Esophagus mucosa (tissue), 1 donor: ENCODE measurements at places on chromosomes 4 and X.

GRCh38 chr4:177427192-177427591 lies 15.0 kb downstream of the AGA start:
- ATAC-seq: no peak

DNA sequence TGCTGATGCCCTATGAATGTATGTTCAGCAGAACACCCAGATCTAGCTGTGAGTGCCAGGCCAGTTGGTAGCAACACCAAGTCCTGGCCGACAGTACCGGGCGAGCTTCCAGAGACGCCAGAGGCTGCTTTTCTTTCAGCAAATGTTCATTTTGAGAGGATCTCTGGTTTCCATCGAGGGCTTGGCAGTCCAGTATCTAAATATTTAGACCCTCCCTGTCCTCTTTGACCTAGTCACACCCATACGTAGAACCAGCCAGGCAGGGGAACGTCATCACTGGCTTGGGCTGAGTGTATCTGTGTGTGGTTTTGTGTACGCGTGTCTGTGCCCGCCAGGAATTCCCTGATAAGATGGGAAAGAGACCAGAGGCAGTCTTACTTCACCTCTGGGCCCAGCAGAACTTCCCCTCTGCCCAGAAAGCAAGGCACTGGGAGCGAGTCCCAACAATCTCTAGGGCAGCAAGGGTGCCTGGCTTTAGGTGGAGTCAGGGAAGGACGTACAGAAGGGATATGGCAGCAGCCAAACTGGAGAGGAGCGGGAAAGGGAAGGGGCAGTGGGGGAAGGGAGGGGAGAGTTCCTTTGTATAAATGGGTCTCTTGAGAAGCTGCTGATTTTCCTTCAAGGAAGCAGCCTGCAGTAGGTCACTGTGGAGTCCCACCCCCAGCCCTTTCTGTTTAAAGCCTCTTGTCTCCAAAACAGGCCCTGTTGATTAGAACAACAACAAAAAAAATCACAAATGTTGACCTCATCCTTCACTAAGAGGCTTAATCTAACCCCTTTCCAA lies 15.0 kb upstream of the ELF4 start:
- peak; percentile 84 for ATAC-seq

- no peak for ATAC-seq
Observed at GRCh38 chr4:172546782-172547181, 621.8 kb upstream of the GALNT7 start.

DNA sequence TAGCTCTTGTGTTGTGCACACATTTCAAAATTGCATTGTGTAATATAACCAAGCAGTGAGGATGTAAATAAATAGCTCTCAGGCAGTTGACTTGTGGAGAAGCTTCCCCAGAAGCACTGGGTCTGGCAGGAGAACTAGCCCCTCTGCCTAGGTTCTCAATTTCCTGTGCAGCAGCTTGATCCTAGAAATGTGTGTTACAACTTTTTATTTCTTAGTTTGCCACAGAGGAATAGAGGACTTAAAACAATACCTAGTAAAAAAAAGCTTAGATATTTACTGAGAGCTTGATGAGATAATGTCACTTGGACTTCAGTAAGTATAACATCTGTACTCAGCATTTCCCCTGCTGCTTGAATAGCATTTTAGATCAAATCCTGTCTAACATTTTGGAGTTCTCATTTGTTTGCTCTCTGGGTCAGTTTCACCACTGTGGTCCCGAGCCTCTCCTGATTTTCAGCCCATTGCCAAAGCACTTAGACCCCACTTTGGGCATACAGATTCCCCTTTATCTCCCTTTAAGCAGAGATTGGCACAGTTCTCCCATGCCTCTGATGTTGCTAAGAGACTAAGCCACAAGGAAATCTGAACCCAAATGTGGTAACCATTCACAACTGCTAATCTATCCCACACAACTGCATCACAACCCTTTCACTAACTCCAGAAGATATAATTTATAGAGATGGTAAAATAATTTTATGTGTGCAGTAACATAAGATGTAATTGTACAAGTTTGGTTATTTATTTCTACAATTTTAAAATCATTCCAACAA lies 98.2 kb upstream of the NRK start:
- no peak for ATAC-seq

DNA sequence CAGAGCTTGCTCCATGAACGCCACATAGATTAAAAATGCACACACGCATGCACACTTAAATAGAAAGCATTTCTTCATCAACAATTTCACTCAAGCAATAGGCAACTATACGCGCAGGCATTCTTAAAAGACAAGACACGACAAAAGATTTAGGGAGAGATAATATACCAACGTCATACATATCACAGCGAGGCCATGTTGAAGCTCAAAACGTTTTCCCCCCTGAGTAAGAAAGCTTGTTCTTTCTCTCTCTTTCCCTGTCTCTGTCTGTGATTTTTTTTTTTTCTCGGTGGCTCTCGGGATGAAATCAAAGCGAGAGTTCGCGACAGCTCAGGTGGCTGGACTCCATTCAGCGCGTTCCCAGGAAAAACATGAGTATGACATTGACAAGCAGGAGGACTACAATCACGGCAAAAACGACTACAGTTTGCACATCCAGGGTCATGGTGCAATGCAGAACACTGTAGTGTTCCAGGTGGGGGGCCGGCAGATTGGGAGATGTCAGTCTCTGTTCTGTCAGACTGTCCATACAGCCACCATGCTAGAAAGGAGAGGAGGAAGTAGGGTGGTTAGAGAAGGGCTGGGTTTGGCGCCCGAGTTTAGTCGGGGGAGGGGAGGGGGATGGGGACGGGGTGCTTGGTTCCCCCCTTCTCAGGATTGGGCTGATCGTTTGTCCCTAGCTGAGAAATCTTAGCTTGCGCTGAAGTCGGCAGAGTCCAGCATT lies 30.7 kb downstream of the ARHGEF9 start:
- ATAC-seq: peak; percentile 44

DNA sequence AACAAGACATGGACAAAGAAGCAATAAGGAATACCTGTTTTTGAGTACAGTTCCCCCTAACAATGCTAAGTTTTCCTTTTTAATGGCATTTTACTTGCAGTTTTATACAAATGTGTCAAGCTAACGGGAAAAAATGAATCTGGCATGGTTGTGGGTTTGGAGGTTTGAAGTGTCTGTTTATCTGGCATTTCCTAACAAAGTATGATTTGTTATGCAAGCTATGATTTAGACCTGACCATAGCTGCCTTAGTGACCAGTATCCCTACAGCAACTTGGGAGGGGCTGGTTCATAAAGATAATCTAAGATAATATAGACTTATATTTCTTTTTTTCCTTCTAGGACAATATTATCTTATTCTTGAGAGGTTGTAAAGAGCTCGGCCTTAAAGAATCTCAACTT lies 60.6 kb downstream of the LIMCH1 start:
- ATAC-seq: no peak

DNA sequence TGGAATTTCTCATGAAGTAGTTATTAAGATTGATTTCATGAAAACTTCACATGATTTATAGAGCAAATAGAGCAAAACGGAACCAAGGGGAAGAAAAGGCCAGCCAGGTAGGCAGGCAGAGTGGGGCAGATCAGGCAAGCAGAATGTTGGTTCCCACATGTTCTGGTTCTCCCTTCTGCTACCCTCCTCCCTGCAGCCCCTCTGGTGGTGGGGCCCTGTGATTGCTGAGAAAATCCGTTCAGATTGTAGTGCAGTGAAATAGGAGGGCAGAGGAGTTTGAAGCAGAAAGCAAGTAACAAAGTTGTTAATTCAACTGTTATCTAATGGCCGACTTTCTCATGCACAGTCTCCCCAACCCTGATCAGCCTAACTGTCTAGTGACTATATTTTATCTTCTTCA lies 185.3 kb downstream of the MID1IP1 start:
- no peak for ATAC-seq

DNA sequence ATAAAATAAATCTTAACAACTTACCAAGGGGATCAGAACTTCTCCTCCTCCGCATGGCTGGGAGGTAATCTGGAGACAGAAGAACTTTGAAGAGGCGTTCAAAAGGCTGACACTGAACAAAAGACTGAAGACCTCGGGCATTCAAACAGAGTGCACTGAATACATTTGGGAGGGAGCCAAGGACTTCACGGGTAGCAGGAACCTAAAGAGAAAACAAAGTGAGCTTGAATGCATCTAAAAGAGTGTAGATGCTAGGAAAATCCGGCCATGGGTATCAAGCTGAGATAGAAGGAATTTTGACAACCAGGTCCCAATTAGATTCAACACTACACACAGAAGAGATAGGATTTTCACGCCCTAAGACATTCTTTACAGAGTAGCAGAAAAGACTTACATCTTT lies 69.6 kb downstream of the HUWE1 start:
- no peak for ATAC-seq

DNA sequence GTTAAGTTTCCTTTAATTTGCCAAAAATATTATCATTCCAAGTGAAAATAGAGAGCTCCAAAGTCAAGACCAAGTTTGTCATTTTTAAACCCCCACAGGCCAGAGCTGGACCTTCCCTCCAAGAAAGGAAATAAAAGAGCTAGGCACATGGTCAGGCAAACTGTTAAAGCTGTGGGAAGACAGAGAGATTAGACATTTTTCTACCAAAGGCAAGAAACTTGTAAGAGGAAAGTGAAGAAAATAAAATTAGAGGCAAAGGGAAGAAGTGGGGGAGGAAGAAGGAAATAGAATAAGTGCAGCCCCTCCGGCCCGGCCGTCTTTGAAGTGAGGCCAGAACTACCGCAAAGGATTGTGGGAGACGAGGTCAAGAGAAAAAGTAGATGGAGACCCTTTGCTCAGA lies 47.9 kb upstream of the HAND2 start:
- no peak for ATAC-seq

DNA sequence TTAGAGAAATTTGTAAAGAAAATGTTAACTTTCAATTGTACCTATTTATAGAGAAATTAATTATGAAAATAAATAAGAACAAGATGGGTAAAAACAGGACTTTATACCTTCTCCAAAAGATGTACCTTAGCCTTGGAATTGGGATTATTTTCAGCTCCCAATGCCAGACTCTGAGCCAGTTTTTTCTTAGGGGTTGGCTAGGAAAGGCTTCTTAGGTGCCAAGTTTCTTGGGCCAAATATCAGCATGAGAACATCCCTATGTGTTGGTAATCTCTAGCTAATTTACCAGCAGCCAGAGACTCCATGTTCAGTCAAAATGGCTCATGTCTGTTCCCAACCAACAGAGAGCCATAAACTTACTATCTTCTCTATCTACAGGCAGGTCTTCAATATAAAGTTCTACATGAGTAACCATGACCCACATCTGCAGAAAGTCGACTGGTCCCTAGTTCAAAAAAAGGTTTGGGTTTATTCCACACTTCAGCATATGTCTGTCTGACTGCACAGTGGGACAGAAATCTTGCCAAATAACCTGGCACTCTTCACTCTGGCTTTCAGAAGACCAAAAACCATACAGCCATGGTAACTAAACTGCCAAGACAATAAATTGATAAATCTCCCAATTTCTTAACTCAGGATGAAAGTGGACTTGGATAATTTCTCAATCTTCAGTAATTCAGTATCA lies 380.5 kb upstream of the RASGEF1B start:
- ATAC-seq: no peak

DNA sequence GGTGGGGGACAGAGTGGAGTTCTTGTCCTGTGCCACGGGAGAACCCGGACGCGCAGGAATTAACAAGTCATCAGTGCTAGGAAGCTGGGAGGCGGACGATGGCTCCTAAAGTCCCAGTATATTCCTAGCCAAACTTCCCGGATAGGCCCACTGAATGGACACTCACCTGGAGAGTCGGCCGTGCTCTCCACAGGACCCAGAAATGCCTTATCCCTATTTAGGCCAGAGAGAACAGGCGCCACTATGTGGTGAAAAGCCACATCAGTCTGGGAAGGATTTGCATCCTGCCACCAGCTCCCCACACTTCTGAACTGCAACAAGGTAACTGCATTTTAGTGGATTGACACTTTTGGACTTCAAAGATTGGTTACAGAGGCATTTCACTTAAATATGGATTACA lies 1.1 kb downstream of the CFAP299 start:
- peak; percentile 35 for ATAC-seq

- no peak for ATAC-seq
Observed at GRCh38 chrX:14497184-14497666, 32.1 kb upstream of the GLRA2 start.

DNA sequence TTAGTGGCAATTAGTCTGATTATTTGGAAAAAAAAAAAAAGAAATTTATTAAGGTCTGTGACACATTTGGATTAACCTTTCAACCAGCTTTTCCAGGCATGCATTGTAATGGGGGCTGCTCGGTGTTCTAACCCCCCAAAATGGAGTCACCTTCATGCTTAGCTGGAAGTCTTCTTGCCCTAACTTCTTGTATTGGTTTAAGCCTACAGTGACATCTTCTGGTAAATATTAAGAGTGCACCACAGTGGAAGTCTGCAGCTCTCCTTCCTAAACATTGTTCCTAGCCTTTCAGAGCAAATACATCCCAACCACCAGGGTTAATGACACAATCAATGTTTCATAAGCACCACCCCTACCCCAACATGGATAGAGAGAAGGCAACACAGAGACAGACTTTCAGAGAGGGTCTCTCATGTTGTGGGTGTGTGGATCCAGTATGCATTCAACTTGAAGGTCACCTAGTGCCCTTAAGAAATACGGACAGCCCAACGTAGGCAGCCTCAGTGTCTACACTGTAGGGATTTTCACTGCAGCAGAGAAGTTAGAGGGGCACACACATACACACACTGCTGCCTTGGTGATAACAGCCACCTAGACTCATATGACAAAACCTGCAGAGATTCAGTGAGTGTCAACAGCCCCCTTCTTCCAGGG lies 142.9 kb upstream of the MBNL3 start:
- ATAC-seq: peak; percentile 57

DNA sequence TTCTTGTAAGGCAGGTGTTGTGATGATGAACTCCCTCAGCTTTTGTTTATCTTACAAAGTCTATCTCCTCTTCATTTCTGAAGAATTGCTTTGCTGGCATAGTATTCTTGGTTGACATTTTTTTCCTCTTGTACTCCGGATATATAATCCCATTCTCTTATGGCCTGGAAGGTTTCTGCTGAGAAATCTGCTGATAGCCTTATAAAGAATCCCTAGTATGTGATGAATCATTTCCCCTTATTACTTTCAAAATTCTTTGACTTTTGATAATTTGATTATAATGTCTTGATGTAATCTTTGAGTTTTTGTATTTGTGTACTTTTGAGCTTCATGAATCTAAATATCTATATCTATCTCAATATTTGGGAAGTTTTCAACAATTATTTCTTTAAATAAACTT lies 655.3 kb upstream of the MAGEB2 start:
- ATAC-seq: no peak

GRCh38 chrX:54785901-54786300 lies 12.2 kb downstream of the ITIH6 start:
- peak; percentile 35 for ATAC-seq

DNA sequence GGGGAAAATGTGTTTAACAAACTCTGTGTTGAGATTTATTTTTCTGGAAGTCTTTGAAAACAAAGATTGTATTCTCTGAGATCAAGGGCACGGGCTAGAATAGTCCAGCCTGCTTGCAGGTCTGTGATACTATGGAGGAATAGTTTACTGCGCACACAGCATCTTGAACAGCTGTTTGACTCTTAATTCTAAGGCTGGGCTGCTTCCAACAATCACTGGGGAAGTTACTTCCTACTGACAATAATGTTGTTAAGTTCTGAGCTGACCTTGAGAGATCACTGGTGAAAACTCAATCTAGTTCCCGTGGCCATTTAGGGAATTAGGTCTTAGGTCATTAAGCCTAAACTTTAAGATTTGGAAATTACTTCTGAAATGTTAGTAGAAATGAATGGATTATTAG lies 416.1 kb upstream of the FTHL17 start:
- no peak for ATAC-seq

- ATAC-seq: no peak
Observed at GRCh38 chr4:74032064-74032463, 6.4 kb downstream of the CXCL3 start.
